CD4-positive, alpha-beta T cell treated with Interleukin-12 subunit alpha and Interleukin-12 subunit beta, for 1 hour (primary cell): ENCODE measurements at places on chromosomes 4 and X.

GRCh38 chrX:125395626-125396025 is 76.0 kb downstream of the TEX13C start:
- no peak for DNase-seq

DNA sequence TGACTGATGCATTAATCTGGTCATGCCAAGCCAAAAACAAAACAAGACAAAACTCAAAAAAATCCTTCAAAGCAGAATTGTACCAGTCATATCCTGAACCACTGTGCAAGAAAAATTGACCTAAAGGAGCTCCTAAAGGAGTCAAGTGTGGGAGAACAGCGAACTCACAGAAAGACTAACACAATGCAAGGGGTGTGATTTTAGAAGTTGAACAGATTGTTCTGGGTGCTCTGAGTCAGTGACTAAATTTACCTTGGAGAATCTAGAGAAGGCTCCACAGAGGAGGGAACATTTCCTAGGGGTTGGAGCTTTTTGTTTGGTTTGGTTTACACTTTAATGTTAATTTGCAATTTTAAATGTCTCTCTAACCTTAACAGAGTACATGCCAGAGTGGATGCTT is 48.9 kb upstream of the PHF8 start:
- no peak for DNase-seq

DNA sequence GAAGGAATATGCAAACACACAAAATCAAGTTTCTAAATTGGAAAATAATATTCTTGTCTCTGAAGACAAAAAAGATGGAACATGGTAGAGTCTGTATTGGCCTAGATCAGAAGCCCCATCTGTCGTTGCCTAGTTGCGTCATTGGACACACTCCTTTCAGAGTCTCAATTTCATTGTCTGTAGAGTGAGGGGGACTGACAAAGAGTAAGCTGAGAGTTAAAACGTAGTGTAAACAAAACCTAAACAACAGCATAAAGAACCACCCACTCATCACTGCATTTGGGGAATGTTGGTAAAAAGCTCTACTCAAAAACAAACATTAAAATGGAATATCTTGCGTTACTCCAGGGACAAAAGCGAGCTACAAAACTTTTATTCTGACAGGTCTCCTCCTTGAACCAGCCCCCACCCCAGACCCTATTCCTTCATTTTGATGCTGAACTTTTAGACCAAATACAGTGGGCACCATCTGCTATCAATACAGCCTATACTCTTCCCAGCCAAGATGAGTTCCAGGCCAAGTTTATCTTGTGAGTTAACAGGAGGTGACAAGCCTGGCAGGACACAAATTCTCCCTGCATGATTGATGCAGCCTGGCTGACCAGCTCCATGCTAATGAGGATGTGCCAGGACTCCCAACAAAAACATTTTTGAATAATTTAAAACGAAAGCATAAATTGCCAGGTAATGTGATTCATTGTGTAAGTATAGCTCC is 125.2 kb downstream of the COL25A1 start:
- DNase-seq = no peak

- no peak for DNase-seq
These were observed 1.4 kb upstream of the SORCS2 start for GRCh38 chr4:7190691-7191545.

- DNase-seq = no peak
These were observed 274.3 kb downstream of the FRMPD4 start for GRCh38 chrX:12412561-12412960.

GRCh38 chr4:30718021-30718542 is 2.1 kb upstream of the PCDH7 start:
- no peak for DNase-seq

GRCh38 chrX:118250445-118250844 is 95.5 kb upstream of the WDR44 start:
- DNase-seq = no peak

DNA sequence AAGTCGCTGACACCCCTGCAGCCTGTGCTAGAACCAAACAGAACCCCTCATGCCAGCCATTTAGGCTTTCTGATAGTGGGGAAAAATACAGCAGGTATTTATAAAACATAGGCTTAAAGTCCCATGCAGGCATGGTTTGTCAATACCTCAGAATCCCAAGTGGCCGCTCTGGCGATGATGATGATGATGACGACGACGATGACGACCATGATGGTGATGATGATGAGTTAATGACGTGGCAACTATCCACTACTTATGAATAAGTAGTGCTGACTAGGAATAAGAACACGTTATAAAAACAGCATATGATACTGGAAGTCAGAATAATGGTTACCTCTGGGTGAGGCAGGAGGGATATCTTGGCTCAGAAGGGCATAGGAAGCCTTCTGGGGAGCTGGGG is 18.0 kb downstream of the CCDC149 start:
- no peak for DNase-seq

- no peak for DNase-seq
These were observed 759.1 kb upstream of the SLIT2 start for GRCh38 chr4:19492606-19493005.

DNA sequence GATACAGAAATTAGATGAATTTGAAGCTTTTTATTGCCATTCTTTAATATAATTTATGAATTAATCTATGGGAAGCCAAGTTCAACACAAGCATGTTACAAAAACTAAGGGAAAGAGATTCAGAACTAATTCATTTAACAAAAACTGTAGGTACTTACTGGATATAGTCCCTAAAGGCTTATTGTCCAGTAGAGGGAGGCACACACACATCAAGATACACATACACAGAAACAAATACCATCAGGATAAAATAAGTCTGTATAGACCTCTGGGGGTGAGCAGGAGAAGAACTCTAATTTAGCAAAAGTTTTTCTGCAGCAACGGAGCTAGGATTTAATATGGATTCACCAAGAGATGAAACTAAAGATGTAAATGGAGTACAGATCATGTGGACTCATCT is 83.0 kb upstream of the IL13RA1 start:
- no peak for DNase-seq

DNA sequence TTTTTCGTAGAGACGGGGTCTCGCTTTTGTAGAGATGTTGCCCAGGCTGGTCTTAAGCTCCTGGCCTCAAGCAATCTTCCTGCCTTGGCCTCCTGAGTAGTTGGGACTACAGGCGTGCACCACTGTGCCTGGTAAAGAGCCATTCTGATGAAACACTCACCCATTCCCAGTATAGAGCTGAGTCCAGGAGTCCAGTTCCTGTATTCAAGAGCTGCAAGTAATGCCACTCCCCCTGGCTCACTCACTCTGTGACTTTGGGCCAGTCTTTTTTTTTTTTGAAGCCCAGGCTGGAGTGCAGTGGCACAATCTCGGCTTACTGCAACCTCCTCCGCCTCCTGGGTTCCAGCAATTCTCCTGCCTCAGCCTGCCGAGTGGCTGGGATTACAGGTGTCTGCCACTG is 3.5 kb downstream of the CCDC22 start:
- DNase-seq = no peak

GRCh38 chr4:76755756-76756155 is 142.2 kb downstream of the SOWAHB start:
- DNase-seq = no peak

DNA sequence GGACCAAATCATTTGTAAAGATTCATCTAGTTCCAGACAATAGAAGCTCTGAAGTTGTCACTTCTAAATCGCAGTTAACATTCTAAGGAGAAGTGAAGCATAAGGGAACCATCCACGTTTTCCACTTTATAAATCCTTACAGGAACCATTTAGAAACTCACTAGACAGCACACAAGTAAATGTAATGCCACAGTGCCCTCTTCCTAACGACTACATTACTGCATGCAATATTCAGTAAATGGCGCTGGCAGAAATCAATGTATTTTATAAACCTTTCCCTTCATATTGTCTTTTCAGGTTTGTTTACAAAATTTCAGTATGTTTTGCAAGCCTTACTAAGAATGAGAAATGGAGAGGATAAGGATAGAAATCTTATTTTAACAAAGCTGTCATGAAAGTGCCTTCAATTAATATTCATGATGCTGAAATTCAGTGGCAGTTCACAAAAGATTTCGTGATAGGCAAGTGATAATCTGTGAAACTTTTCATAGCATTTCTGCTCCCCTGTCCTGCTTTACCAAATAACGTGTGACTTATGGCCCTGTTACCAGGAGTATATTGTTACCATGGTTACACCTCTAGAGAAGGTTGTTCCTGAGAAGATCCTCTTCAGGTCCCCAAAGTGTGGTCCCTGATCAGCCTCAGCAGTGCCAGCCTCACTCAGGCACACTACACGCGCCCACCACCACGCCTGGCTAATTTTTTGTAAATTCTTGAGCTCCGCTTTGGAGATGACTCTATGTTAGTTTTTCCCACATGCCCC is 54.2 kb downstream of the TMA16 start:
- DNase-seq = peak; percentile 59

- no peak for DNase-seq
These were observed 383 bp downstream of the PCYT1B start for GRCh38 chrX:24646745-24647182.

DNA sequence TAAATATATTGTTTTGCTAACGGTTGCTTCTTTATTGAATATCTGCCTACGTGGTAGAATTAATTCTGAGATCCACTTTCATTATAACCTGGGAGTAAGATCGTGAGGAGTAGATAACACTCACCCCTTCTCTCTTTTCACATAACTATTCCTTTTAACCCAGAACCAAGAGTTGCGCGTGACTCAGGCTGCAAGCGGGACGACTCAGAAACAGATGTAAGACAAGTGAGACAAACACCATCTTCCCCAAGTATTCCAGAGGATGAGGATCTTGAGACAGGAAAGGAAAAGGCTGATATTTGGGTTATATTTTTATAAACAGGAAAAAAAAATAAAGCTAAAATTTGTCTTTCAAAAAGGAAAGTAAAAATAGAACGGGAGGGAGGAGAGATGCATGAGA is 318.8 kb upstream of the NOCT start:
- DNase-seq = no peak

DNA sequence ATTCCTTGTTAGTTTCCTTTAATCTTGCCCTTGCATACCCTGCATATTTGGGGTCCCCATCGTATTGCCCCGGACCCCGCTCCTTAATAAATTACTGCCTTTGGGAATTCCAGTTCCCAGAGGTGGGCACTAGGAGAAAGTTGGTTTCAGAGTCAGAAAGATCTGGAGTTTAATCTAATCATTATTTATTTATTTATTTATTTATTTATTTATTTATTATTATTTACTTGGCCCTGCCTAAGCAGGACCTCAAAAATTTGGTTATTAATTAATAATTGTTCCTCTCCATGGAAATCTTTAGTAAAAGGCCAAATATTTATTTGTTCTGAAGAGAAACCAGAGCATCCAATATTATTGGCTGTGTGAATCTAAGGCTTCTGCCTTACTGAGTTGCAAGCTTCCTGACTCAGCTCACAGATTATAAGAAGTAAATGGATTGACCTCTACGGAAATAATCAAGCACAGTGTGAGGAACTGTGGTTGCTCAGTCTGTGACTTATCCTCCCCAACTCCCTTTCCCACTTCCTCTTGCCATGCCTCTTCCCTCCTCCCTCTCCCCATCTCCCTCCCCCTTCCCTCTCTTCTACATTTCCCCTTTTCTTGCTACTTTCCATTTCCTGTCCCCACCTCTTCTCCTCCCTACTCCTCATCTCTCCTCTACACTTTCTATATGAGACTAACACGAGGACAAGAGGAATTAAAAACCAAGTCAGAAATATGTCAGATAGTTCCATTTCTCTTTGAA is 61.5 kb upstream of the AP1S2 start:
- no peak for DNase-seq

GRCh38 chr4:181364504-181364903 is 878.7 kb upstream of the TENM3 start:
- DNase-seq = no peak

- no peak for DNase-seq
These were observed 275.2 kb upstream of the EDA2R start for GRCh38 chrX:66914080-66914479.

DNA sequence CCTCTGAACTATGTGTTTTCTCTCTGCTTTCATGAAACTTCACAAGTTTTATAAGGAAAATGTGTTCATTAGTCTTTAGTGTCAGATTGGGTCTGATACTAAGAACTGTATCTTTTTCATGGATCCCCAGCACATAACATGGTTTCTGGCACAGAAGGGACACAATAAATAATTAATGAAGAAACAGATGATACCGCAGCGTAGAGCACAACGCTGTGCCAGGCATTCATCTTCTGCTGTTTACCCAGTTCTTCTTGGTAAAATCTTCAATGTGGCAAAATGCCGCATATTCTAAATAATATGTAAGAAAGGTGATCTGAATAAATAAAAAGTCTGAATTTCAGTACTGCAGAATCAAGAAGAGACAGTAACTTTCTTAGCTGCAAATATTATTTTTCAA is 12.3 kb downstream of the SCARB2 start:
- DNase-seq = no peak

DNA sequence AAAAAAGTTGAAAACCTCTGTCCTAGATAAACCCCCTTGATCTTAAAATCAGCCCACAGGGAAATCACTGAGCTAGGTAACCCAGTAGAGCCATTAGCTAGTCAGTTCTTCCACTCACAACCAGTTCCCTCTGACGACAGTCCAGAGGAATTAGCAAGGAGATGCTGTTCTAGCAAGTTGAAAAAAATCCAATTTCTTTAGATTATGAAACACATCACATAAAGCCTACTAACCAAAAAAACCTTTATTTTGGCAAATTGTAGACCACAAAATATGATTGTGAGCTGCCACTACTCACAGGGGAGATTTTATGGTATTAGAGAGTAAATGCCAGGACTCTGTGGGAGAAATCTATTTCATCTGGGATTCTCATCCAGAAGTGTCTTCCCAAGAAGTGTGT is 22.6 kb downstream of the ADAMTS3 start:
- no peak for DNase-seq

DNA sequence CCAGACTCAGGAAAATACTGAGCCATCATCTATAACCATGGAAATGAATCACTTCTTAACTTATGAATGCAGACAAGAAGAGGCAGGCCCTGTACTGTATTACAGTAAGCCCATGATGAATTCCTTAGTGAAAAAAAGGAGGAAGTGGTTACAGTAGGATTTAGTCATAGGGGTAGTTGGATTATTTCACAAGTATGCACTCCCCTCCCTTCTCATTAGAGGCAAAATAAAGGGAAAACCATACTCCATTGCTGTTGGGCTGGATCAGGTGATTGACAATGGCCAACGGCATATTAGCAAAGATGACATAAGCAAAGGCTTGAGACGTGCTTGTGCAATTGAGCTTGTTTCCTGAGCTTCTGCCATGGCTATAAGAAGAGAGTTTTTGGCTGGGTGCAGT is 181.1 kb upstream of the PRPS2 start:
- no peak for DNase-seq

DNA sequence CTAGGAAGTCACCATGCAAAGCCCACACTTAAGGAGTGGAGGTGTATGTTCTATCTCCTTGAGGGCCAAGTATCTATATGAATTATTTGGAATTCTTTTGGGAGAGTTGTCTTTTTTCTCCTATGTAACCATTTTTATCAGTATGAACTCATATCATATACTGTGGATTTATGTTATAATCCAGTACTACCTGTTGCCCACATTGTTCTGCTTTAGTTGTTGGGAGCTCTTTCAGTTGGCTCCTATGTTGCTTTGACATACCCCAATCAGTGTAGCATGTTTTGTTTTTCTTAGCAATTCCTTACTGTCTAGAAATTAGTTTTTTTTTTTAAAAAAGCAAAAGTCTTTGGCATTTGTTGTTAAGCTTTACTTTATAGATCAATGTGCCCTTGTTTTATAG is 13.0 kb downstream of the UCHL1 start:
- no peak for DNase-seq
